CD4-positive, CD25-positive, alpha-beta regulatory T cell (primary cell): ENCODE measurements at places on chromosomes 1 and 21.
A peak's percentile ranks its signal among the peaks of the same experiment; 100 is the strongest.

- DNase-seq = no peak
Measured at GRCh38 chr1:65615859-65616258, 176.8 kb upstream of the PDE4B start.

DNA sequence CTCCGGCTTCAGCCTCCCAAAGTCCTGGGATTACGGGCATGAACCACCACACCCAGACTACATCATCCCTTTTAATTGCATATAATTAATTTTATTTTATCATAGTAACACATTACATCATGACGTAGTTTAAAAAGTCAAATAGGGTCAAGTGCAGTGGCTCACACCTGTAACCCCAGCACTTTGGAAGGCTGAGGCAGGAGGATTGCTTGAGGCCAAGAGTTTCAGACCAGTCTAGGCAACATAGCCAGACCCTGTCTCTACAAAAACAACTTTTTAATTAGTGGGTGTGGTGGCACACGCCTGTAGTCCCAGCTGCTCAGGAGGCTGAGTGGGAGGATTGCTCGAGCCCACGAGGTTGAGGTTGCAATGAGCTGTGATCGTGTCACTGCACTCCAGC is 20.7 kb downstream of the EFNA3 start:
- no peak for DNase-seq

- DNase-seq = no peak
Measured at GRCh38 chr1:9657521-9658032, 6.0 kb downstream of the PIK3CD start.

DNA sequence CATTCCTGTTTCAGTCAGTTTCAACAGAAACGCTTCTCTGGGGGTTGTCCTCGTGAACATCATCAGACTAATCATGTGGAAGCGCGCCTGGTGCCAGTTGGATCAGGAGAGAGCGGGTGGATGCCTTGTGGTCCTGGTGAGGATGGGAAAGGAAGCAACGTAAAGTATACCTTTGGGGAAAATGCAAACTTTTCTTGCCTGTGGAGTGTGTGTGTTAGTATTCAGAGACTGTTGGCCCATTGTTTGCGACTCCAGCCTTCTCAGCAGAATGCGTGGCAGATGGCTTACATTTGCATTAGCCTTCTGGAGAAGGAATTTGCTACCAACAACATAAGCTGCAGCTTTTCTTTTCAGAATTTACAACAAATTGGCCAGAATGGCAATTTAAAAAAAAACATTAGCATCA is 173.9 kb downstream of the RWDD3 start:
- no peak for DNase-seq

DNA sequence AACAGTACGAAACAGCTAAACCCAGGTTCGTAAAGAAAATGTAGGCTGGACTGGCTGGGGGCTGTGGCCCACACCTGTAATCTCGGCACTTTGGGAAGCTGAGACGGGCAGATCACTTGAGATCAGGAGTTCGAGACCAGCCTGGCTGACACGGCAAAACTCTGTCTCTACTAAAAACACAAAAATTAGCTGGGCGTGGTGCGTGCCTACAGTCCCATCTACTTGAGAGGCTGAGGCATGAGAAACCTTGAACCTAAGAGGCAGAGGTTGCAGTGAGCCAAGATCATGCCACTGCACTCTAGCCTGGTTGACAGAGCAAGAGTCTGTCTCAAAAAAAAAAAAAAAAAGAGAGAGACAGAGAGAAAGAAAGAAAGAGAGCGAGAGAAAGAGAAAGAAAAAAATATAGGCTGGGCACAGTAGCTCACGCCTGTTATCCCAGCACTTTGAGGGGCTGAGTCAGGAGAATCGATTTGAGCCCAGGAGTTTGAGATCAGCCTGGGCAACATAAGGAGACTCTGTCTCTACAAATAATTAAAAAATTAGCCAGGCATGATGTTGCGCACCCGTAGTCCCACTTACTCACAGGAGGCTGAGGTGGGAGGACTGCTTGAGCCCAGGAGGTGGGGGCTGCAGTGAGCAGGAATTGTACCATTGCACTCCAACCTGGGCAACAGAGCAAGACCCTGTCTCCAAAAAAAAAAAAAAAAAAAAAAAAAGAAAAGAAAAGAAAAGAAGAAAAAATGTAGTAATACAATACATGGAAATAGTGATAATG is 35.7 kb downstream of the CAPZB start:
- DNase-seq = no peak

DNA sequence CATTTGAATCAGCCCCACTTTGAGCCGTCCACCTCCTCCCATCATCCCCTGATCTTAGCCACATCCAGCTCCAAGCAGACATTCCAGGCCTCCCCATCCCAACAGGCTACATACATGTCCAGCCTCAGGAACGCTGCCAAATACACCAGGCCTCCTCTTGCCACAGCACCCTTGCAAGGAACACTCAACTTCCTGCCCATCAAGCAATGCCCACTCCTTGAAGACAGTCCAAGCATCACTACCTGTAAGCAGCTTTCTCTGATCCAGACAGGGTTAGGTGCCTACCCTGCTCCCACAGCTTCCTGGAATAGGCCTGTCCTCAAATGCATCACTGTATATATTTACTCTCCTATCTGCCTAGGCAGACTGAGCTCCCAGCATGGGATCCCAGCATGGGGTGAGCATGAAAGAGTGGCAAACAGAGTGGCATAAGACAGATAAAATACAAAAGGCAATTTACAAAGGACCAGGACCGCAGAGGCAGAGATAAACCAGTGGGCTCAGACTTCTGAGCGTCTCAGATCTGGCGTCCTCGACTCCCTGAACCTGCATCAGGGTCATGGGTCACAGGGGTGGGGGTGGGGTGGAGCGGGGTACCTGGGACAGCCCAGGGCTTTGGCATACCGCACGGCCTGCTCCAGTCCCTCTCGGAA is 816 bp downstream of the HYI start:
- no peak for DNase-seq

- DNase-seq = no peak
Measured at GRCh38 chr1:55519937-55520683, 304.9 kb upstream of the USP24 start.

DNA sequence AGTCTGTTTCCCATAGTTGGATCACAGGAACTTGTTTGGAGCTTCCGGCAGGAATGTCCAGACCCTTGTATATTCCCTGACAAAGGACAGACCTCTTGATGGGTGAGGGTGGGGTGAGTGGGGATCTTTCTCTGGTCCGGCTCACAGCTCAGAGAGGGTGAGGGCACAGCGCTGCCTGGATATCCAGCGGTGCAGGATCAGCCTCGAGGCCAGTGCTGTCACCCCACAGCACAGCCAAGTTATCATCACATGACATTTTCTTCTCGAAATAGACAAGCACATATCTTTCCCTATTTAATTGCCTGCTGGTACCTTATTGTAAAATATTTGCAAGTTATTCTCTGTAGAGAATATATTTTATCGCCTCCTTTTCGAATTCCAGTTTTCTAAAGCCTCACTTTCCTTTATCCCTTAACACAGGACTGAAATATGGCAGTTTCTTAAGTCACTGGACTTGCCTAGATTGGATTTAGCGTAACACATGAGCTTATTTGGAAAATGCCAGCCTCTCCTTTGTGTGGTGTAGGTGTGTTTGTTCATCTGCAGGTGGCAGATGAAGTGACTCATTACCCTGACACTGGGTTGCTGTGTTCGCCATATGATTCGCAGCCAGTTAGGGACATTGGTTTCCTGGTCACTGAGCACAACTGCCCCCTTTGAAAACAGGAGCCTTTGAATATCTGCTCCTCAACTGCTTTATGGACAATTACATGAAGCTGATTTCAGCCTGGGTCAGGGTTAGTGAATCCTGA is 21.4 kb downstream of the CLIC6 start:
- DNase-seq = no peak

GRCh38 chr21:46051379-46051770 is 46.5 kb upstream of the COL6A2 start:
- no peak for DNase-seq

- DNase-seq = no peak
Measured at GRCh38 chr1:56145581-56145980, 433.8 kb downstream of the PLPP3 start.

GRCh38 chr1:8427493-8427892 is 109.6 kb downstream of the SLC45A1 start:
- DNase-seq = peak; percentile 79

DNA sequence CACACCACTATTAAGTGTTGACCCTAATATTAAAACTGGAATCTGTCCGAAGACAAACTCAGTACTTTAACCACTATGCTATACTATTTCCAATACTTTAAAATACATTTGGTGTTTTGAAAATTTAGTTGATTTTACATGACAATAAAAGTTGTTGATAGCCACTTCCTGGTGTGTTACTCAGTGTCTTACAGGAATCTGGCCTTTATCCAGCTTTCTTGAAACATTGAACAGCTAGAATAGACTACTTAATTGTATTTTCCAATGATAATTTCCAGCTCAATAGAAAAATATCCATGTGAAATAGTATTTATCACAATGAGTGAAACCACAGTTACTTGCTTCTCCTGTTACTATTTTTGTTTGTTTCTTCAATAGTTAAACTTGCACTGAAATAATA is 369.6 kb upstream of the ADGRL4 start:
- DNase-seq = no peak

GRCh38 chr1:198929961-198930599 is 291.2 kb downstream of the PTPRC start:
- DNase-seq = peak; percentile 42

GRCh38 chr1:66041654-66042053 is 249.0 kb downstream of the PDE4B start:
- DNase-seq = no peak

- DNase-seq = no peak
Measured at GRCh38 chr1:53648516-53648915, 90.4 kb downstream of the GLIS1 start.

GRCh38 chr1:150621497-150622302 is 7.7 kb downstream of the ENSA start:
- peak; percentile 69 for DNase-seq

DNA sequence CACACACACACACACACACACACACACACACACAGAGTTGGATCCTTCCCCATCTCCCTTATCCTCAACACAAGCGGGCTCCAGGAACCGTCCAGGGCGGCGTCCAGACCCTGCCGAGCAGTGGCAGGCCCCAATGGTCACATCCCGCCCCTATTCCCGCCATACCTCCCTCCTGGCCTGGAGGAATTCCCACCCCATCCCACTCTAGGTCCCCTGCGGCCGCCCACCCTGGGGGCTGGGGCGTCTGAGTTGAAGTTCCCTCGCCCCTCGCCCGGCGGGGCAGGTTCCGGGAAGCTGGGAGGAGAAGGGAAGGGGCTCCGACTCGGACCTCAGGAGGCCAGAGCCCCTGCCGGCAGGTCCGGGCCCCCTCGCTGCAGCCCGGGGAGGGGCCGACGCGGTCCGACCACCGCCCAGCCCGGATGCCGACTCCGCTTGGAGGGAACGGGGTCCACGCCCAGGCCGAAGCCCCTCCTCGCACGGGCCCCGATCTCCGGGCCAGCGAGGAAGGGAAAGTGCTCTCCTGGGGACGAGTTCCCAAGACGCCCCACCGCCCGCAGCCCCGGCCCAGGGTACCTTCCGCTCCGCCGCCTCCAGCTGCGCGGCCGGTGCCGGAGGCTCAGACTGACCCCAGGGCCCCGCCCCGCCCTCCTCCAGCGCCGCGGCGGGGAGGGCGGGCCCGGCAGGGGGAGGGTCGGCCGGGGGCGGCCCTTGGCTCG is at the start of gene RHOC:
Gene RHOC, minus strand, starts transcription at position 623 of the 716 bp plus-strand sequence. CDS start 3,328 bp downstream, outside the sequence.
- DNase-seq = peak; percentile 29

DNA sequence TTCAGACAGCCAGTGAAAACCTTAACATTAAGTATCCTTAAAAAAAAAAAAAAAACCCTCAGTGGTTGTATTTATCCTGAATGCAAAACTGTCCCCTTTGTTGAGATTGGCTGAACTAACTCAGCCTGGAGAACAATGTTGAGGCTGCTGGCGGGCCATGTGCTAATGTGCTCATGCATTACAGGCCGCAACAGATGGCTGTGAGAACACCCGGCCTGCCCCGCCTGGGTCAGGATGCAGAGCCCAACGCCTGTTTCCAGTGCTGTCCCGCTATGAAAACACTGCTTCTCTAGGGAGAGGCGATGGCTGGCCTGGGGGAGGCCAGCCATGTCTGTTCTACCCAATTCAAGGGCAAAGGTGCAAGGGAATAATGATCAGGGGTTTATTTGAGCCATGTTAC is 13.8 kb downstream of the OLIG2 start:
- no peak for DNase-seq
